Stimulated activated CD8-positive, alpha-beta memory T cell treated with anti-CD3 and anti-CD28 coated beads, Interleukin-2, amount 100 ng/mL, for 48 hours (primary cell): ENCODE measurements at places on chromosomes 4 and X.

- DNase-seq, result peak; percentile 27
Observed at GRCh38 chr4:6909970-6910339, 329 bp downstream of the TBC1D14 start.

GRCh38 chrX:13702111-13702789 is 13.3 kb downstream of the RAB9A start:
- no peak for DNase-seq

DNA sequence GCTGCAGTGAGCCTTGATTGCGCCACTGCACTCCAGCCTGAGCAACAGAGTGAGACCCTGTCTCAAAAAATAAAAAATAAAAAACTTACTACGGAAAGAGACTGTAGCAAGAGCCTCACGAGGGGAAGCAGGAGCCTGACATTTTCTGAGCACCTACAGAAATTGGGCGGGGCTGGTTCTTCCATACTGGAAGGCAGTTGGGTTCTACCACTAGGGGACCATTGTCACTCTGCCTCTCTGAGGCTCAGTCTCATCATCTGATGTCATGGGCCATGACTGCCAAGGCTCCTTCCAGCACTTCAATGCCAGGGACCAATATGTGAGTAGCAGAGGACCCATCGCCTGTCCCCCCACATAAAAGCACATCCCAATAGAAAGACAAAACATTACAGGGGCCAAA is 8.2 kb downstream of the SH3KBP1 start:
- DNase-seq, result no peak

DNA sequence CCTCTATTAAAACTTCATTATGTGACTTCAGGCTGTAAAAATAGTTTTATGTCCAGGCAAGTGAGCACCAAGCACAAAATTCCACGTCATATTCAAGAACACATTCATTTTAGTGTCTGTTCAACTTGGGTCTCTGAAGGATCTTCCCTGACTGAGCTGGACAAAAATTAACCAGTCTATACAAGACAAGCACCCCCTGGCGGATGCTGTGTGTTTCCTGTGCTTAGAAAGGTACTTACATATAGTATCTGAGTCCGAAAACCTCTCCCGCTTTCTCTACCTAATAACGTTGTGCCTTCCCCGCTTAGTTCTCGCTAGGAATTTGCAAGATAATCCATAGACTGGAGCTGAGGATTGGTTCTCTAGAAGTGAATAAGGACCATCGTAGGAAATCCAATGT is 2214.5 kb upstream of the TENM3 start:
- DNase-seq, result no peak

- no peak for DNase-seq
Observed at GRCh38 chr4:14076776-14077175, 449.3 kb upstream of the BOD1L1 start.

DNA sequence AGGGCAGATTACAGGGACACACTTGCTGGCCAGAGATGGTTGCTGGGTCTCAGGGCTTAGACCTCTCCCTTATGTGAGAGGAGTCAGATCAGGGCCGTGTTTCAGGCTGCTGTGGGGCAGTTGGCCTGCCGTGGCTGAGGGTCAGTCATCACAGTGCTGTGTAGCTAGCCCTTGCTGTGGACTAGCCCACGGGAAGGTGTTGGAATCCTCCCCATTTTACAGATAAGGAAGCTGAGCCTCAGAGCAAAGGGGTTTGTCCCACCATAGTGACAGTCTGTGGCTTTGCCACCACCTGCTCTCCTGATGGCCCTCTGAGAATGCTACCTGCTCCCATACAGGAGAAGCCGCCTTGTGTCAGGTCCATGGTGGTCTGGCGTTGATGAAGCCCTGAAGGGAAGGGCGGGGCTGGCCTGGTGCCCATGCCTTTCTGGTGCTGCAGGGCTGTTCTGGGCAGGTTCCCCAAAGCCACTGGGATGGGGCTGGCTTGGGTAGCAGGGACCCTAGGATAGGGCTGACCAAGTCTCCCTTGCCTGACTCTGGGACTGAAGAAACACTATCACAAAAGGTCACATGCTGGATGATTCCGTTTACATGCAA is 2.4 kb upstream of the FAM53A start:
- DNase-seq, result no peak

GRCh38 chrX:129493643-129494042 is 29.6 kb downstream of the SMARCA1 start:
- no peak for DNase-seq

GRCh38 chr4:109432203-109432602 is 1.4 kb upstream of the SEC24B start:
- DNase-seq, result no peak

DNA sequence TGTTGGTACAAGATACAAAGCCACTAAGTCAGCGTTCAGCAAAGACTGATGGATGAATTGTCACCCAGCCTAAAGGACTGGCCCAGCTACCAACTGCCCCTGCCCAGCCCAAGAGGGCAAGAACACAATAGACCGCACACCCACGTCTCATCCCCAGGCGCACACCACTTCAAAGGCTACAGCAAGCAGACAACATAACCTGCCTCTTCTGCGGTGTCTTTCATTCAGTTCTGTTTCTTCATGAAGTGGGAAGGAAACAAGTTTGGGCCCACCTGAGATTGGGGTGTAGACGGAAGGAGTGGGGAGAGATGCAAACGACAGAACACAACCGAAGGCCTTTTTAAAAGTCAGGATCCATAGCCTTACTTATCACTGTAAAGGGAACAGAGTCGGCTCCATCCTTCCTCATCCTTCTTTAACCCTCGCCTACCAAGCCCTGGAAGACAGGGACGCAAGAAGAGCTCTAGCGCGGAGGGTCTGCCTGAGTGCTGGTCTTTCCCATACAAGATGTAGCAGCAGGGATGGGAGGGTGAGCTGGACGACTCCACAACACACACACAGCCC is 691 bp downstream of the SCARB2 start:
- DNase-seq, result no peak

DNA sequence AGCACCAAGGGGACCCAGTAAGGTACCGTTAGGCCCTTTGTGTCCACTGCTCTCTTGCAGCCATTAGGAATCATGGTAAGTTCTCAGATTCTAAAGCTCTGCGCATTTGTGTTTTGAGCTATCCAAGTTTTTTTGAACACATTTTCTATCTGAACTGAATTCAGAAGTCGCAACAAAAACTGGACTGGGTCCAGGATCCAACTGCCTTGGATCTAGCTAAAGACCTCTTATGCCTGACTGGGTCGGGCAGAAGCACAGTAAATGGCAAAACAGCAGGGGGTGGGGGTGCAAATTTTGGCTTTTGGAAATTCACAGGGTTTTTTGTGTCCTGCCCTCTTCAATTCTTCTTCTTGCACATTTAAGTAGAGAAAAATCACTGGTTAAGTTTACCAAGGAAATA is 30.0 kb downstream of the RCHY1 start:
- no peak for DNase-seq

- DNase-seq, result no peak
Observed at GRCh38 chrX:45903781-45904201, 641.4 kb downstream of the ZNF674 start.

DNA sequence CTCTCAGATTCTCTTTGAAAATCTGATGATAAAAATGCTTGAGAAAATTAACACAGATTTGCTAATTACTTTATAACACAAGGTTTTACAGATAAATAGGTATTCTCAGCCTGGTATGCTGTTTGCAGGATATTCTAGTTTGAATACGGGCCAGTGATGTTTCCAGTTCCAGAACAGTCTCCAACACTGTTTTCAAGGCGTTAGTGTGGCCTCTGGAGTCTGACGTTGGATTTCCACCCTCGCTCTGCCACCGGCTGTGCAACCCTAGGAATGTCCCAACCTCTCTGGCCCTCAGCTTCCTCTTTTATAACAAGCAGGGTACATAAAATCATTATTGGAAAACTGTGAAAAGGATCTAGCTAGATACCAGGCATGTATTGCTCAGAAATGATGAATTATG is 23.8 kb upstream of the CYP4V2 start:
- no peak for DNase-seq

- DNase-seq, result no peak
Observed at GRCh38 chr4:3766036-3766784, at the start of gene ADRA2C. ADRA2C (plus strand) TSS chr4:3766385; CDS start chr4:3766607, 222 bp downstream.

DNA sequence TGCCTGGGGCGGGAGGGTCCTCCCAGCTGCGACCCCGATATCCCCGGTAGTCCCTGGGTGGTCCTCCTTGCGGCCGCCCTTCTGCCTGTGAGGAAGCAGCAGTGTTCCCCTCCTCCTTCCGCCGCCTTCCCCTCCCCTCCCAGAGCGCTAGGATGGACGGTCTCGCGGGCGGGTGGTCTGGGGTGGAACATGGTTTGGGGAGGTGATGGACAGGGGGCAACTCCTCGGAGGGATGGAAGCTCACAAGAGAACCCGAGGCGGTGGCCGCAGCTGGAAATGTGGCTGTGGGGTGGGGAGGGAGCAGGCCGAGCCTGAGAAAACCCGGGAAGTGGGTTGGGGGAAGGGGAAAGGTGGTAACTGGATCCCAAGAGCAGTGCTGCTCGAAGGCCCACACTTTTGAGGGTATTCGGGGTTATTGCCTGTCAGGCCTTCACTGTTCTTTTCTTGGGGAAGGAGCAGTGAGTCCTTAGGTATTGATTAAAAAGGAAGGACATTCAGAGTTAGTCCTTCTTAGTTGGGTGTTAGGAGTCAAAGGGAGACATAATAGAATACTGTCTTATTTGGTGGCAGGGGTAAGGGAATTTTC is 581 bp downstream of the UBE2K start:
- peak; percentile 28 for DNase-seq

DNA sequence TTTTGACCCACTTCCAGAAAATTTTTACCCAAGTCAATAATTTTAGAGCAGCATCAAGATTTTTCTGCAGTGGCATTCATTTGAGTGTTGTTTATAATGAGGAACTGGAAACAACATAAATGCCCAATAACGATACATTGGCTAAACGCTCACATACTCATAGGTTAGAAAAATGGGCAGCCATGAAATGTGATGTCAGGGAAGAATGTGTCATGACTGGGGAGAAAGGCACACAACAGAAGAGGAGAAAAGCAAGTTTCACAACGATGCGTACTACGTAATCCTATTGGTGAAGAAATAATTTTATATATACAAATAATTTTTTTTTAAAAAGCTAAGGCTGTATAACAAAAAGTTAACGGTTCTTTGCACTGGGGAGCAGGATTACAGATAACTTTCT is 33.6 kb upstream of the MAP3K15 start:
- no peak for DNase-seq

GRCh38 chrX:136546371-136546781 is 14.4 kb downstream of the VGLL1 start:
- DNase-seq, result no peak
